Suppressor macrophage treated with lipopolysaccharide for 4 hours (primary cell): ENCODE measurements at places on chromosomes 12 and 14.

GRCh38 chr14:94044476-94045091, 18.4 kb downstream of the OTUB2 start:
- DNase-seq = no peak

DNA sequence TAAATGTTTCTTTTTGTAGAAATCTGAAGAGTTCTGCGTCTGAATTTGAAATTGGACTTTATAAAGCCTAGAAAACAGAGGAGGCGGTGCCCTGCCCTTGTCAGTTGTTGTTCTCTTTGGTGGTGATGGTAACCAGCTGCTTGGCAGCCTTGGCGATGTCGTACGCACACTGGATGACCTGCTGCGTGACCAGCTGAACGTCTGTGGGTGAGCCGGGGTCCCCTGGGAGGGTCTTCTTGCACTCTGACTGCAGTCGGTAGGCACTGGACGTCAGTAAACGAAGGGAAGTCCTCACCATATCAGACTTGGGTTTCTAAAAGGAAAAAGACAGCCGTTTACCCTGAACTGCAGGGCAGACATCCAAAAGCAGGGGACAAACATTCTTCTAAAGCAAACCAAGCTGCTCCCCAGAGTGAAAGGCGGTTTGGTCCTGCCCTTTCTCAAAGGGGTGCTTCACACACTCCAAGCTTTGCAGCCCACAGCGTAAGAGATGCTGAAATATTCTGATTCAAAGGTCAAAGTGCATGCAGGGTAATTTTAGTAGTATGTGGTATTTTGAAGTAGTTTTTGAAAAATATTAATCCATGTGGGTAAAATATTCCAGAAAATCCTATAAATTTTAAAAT, 32.9 kb downstream of the TCHP start:
- no peak for DNase-seq

DNA sequence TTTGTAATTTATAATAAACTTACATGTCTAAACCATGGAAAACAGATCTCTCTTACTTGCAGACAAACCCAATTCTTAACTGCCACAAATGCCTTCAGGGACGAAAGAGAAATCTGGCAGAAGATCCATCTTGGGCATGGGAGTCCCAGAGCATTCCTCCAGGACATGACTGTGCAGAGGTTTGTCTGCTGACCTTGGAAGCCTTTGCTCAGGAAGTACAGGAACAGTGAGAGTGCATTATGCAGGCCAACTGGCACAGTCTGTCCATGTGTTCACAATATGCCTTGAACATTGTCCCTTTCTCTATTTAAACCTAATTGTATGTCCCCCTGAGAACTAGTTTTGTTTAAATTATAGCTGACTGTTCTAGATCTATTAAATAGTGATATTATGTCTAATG, 467.1 kb downstream of the ATP23 start:
- no peak for DNase-seq

DNA sequence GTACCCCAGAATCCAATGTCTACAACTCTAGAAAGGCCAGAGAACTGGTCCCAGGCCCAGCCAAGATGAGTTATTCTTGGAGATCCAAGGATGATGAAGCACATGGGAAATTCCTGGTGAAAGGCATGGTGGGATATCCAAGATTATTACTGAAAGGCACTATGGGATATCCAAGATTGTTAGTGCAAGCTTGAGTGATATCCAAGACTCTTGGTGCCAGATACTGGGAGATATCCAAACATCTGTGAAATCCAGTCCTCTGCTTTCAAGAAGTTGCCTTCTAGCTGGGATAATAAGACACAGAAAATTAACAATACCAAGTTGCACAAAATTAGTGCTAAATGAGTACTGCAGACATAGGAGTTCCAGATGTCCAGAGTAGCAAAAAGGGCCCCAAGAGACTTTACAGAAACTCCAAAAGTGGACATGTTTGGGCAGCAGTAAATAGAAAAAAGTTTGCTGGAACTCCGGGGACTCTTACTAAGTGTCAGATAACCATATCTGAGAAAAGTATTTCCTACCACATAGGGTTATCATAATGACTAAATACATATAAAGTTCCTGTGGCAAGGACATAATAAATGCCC, 34.6 kb downstream of the PHLDA1 start:
- DNase-seq = no peak

DNA sequence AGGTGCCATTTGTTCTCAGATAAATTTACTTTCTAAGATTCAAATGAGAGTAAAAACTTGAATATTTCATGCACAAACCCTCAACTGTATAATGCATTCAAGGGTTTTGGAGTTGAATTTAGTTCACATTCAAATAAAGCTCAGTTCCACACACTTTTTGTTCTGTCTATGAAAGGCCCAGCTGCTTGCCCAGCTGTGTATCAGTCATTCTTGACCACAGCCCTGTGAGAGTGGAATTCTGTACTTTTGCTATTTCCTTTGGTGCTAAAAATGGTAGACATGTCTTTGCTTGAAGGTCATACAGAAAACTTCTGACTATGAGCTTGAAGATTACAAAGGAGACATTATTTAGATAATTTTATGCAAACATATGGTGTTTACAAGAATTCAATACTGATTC, 110.4 kb downstream of the KCNC2 start:
- no peak for DNase-seq

DNA sequence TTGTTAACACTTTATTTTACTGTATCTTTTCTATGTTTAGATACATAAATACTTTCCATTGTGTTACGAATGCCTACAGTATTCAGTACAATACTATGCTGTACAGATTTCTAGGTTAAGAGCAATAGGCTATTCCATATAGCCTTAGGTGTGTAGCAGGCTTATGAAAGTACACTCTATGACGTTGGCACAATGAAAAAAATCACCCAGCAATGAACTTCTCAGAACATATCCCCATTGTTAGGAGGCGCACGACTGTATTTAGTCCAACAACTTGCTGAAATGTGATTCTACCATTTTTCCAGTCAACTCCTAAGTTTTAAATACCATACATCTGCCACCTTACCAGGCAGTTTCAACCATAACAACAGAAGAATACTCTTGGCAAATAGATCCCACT, 1.8 kb downstream of the PARP11 start:
- DNase-seq = no peak

DNA sequence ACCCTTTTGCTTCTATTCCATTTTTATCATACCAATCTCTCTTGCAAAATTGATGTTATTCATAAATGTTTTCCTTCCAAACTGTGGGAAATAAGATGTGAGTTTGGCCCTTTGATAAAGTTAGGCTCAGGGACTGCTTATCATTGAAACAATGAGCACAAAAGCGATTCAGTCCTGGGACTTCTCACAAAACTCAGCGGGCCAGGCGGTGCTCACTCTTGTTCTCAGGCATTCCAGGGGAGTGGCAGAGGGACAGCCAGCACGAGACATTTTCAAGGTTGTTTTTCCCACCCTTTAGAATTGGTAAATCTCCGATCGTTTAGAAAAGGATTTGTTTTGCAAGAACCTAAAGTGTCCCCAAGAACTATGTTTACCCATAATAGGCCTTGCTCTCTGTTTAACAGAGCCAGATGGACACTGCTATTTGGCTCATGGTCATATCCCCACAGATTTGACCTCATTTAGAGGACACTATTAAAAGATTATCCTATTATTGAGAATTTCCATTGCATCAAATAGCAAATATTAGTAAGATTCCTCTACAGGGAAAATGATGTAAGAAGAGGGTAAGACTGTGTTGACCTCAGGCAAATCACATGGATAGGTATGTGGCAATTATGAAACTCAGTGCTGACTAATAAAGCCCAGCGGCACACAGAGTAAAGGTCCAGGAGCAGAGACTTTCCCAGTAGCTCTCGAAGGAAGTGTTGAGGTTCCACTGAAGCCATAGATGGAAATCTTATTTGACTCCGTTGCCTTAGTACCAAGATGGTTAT, 102.7 kb upstream of the USP44 start:
- peak; percentile 21 for DNase-seq

DNA sequence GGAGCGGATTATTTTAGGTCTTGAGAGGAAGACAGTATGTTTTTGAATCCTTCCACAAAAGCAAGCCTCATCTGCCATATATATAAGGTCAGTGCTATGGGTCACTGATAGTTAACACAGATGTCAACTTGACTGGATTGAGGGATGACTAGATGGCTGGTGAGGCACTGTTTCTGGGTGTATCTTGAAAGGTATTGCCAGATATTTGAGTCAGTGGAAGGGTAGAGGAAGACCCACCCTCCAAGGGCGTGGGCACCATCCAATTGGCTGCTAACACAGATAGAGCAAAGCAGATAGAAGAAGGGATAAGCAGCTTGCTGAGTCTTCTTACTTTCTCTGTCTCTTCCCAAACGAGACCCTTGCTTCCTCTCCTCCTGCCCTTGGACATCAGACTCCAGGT, 185.0 kb upstream of the BTG1 start:
- no peak for DNase-seq

GRCh38 chr12:50979369-50980052, 27.2 kb downstream of the HIGD1C start:
- DNase-seq = no peak

GRCh38 chr14:105365101-105365500, 33.2 kb upstream of the TEX22 start:
- no peak for DNase-seq

DNA sequence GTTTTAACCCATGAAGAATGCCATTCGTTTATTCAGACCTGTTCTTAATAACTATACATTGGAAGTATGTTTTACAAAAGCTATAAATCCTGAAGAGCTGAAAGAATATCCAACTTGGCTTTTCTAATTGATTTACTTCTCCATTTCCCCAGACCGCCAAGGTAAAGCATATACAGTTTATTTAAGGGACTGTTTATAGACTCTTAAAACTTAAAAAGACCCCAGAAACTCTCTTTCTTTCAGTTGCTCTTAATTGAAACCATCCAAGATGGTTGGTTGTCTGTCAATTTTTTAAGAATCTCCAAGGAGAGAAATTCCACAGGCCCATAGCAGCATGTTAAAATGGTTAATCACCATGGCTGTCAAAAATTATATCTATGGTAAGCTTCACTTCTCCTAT, 8.8 kb downstream of the IGF1 start:
- DNase-seq = no peak

- no peak for DNase-seq
These were observed 250.4 kb downstream of the C12orf75 start for GRCh38 chr12:105580821-105581352.

GRCh38 chr12:127822809-127823411, 444.1 kb upstream of the TMEM132C start:
- no peak for DNase-seq

GRCh38 chr12:26696613-26697092, 136.3 kb downstream of the ITPR2 start:
- no peak for DNase-seq

- DNase-seq = no peak
These were observed 1.6 kb downstream of the SLC48A1 start for GRCh38 chr12:47774663-47775062.

DNA sequence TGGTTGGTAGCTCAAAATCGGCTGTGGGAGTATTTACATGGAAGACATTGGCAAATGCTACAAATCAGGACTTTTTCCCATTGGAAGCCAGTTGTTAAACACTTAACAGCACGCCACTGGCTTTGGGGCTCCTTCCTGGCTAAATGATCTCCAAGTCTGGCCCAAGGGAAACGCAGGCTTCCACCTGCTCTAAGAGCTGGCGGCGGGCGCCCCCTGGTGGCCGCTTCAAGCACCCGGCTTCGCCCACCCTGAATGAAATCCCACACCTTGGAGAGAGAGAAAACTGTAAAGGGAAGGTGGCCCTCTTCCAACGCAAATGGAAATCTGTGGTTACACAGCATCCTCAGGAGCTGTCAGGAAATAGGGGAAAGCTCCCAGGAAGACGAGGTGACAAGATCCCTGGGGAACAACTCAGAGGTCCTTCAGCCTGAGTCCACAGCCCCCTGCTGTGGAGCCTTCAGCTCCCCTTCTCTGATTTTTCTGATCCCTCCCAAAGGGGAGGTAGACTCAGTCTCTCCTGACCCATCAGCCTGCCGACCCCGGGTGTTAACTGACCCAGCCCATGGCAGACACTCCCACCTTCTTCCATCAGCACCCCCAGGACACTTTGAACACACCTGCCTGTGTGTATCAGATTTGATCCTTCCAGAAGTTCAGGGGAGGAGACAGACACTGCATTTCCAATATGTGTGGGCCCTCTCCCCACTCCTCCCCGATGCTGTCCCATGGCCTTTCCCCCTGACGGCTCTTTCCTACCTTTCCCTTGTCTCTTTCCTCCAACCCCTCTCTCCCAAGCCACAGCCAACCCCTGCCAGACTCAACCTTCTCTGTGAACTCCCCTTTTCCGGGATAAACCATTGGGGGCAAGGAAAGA, 15.4 kb downstream of the SELPLG start:
- peak; percentile 89 for DNase-seq

DNA sequence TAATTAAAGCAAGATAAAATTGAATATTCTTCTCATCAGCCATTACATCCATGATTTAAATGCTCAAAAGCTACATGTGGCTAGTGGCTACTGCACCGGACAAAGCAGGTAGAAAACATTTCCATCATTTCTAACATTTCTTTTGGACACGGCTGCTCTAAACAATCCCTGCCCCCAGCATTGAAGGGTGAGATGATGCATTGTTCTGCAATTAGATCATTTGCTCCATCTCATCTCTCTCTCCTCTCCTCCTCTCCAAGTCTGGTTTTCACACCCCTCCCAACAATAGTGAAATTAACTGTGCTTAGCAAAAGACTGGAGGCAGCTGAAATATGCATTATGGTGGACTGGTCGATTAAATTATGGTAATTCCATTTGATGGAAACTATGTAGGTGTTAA, 288.5 kb downstream of the KSR2 start:
- DNase-seq = no peak

DNA sequence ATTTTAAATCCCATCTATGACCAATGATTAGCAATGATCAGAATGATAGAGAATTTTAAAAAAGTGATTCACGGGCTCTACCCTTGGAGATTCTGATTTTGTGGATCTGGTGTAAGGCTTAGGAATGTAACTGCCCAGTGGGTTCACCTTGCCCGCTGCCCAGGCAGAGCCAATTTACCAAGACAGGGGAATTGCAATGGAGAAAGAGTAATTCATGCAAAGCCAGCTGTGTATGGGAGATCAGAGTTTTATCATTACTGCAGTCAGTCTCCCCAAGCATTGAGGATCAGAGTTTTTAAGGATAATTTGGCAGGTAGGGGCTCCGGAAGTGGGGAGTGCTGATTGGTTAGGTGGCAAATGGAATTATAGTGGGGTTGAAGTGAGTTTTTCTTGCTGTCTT, 480.6 kb downstream of the ATP23 start:
- DNase-seq = no peak

GRCh38 chr12:78210894-78211302, 380.2 kb downstream of the NAV3 start:
- DNase-seq = no peak

DNA sequence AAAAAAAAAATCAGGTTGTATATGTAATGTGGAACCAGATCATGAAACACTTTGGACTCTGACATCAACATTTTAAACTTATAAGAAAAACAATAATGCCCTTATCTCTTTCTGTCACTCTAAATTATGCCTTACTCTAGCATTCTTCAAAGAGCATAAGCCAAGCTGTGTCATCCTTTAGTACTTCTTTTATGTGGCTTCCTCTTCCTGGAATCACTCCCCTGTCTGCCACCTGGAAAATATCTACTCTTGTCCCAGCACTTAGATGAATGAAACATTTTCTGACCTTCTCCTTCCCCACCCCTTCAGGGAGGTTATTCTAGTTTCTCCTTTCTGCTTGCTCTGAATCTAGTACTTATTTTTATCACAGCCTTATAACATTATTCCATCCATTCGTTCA, 101.2 kb downstream of the CNTN1 start:
- DNase-seq = no peak
